ENCODE measurements at places on chromosomes 5 and 9. TPM values are rescaled to one million over a fixed set of nuclear protein-coding genes. Genes with fewer than 3 reads are reported as not detected.

- no peak for DNase-seq
These were observed 201.3 kb downstream of the MCTP1 start for GRCh38 chr5:95083606-95084005.

GRCh38 chr5:138177941-138178515 is 402 bp downstream of the BRD8 start:
- DNase-seq, result no peak

GRCh38 chr9:33043671-33044070 is 18.6 kb downstream of the DNAJA1 start:
- no peak for DNase-seq

GRCh38 chr5:80225934-80226326 is 29.9 kb downstream of the SERINC5 start:
- DNase-seq, result no peak

The GAPVD1 gene
- total RNA-seq, result 66.8 TPM
